ENCODE measurements at places on chromosomes 4 and X.

- DNase-seq = no peak
Measured at GRCh38 chr4:87118826-87119225, 101.6 kb downstream of the KLHL8 start.

DNA sequence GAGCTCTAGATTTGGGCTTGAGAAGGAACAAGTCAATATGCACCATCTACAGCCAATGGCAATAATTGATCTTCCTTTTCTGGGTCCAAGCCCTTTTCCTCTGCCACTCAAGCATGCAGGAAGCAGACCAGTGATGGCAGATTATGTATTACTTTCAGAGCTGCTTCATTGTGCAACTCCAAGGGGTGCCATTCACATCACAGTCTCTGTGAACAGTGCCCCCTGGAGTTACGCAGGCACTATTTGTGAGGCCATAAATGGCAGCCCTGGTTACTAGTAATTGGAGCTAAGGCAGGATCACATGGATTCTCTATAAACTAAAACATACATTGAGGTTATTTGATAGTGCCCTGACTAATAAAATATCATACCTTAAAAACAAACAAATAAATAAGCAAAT, 313.4 kb upstream of the SLC7A11 start:
- DNase-seq = no peak

DNA sequence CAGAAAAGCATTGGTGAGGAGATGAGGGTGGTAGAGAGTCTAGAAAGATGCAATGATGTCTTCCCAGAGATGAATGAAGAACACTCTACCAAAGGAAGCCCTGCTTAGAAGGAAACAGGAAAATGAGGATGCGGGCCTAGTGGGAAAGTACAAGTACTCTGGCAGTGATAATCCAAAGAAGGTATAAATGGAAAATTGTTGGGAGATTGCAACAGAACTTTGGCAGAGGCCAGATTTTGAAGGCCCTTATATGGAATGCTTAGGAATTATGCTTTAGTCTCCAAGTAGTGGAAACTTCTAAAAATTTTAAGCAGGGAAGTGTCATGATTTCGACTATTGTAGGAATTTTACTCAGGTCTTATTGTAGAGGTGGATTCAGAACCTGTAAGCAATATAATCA, 11.0 kb downstream of the ARSJ start:
- no peak for DNase-seq

DNA sequence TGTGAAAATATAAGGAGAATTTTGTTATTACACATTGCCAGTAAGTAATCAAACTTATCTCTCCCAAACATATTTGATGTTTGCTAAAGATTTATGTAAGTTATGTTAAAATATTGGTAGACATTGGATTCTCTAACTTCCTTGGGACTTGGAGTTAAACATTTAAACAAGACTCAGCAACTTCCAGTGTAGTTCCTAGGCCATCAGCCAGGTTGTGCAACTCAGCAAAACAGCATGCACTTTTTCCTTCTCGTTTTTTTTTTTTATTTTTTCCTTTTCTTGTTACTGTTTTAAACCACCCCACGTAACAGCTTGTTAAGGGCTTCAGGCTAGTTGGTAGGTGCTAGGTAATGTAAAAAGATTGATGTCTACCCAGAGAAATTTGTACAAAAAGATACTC, 510.4 kb downstream of the ANKRD50 start:
- no peak for DNase-seq

DNA sequence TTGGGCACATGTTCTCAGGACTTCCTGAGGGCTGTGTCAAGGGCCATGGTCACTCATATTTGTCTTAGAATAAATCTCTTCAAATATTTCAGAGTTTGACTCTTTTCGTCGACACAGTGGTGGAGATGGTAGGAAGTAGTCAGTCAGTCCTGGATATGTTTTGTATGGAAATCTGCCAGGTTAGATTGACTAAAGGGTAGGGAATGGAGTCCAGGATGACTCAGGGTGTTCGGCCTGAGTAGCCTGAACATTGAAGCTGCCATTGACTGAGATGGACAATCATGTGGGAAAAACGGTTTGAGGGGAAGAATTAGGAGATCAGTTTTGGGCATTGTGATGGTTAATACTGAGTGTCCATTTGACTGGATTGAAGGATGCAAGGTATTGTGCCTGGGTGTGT, 177.1 kb upstream of the CENPE start:
- no peak for DNase-seq

Data from activated gamma-delta T cell treated with anti-CD3 and anti-CD28 coated beads, Interleukin-2, amount 50 U/mL, for 16 hours (primary cell).